ENCODE measurements at places on chromosomes 16 and 17. TPM values are rescaled to one million over a fixed set of nuclear protein-coding genes. Genes with fewer than 3 reads are reported as not detected.

KRTAP4-5 gene
- total RNA-seq, result not detected

MT1H gene
- total RNA-seq, result not detected

NPIPB2 gene
- total RNA-seq, result 5.7 TPM

KSR1 gene
- total RNA-seq, result 50.7 TPM

BCO1 gene
- total RNA-seq, result not detected

TNP2 gene
- total RNA-seq, result not detected

RAB26 gene
- 0.66 TPM for total RNA-seq

MLKL gene
- total RNA-seq, result 46.9 TPM

KCNH6 gene
- not detected for total RNA-seq

SDK2 gene
- not detected for total RNA-seq

KCNJ18 gene
- total RNA-seq, result not detected

GPR142 gene
- total RNA-seq, result not detected

SP6 gene
- total RNA-seq, result 2.4 TPM

TUBG2 gene
- 8.4 TPM for total RNA-seq

KRT39 gene
- not detected for total RNA-seq

SOST gene
- total RNA-seq, result not detected

CUEDC1 gene
- total RNA-seq, result 12.1 TPM

TAT gene
- total RNA-seq, result not detected

ZSCAN10 gene
- not detected for total RNA-seq

TPSD1 gene
- not detected for total RNA-seq

CMTM1 gene
- total RNA-seq, result 3.3 TPM

TERB1 gene
- total RNA-seq, result 0.22 TPM

SLC52A1 gene
- total RNA-seq, result 0.07 TPM

COPZ2 gene
- total RNA-seq, result 6.8 TPM

NATD1 gene
- total RNA-seq, result 3.2 TPM

CDH13 gene
- 59.2 TPM for total RNA-seq

CDR2L gene
- 23.1 TPM for total RNA-seq

PIGW gene
- total RNA-seq, result 17.9 TPM

PLK1 gene
- total RNA-seq, result 44.0 TPM
